ENCODE measurements at places on chromosomes 11 and 22.

DNA sequence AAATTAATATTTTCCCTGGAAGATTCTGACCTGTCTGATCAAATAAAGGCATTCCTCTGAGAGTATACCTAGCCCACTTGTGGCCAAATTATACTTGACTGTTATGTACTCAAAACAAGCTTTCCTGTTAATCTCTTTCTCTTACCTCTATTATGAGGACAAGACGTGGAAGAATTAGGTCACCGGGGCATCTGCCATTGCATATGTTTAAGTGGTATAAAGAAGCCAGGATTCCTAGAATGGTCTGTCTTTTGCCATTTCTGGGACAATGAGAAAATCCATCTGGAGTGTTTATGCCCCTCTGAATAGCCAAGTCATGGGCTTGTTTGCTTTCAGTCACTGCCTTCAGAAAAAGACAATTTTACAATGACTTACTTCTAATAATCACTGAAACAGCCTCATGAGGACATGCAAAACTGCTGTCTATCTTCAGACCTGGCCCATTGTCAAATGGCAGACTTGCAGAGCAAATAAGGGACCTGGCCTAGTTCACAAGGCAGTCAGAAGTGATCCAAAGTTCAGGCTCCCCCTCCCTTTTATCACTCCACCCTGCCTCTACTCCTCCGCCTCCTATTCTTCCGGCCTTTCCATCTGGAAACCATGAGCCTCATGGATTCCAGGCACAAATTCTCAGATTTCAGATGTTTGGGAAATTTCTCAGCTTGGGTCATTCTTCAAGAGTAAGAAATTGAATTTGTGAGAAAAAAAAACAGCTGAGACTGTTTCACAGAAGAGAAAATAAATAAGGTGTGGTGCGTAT is 128.1 kb upstream of the LDLRAD3 start:
- H3K27me3 ChIP-seq: no peaks in the 10 kb centered on the region
- H3K36me3 ChIP-seq: peaks cover 1% of the 10 kb centered on the region
- H3K4me3 ChIP-seq: no peak overlapping the region
- H3K4me1 ChIP-seq: no peaks in the 10 kb centered on the region
- DNase-seq: no peak
- no peak overlapping the region for H3K27ac ChIP-seq

GRCh38 chr11:102626676-102627075 is 1.5 kb upstream of the MMP20 start:
- H3K27me3 ChIP-seq: peaks cover 16% of the 10 kb centered on the region
- no peaks in the 10 kb centered on the region for H3K4me1 ChIP-seq
- H3K27ac ChIP-seq: no peak overlapping the region
- DNase-seq: no peak
- no peak overlapping the region for H3K4me3 ChIP-seq

GRCh38 chr11:15430381-15430780 is 315.7 kb downstream of the INSC start:
- no peak overlapping the region for H3K4me3 ChIP-seq
- H3K27me3 ChIP-seq: no peaks in the 10 kb centered on the region
- DNase-seq: no peak
- H3K27ac ChIP-seq: no peak overlapping the region

- no peaks in the 10 kb centered on the region for H3K36me3 ChIP-seq
- H3K4me1 ChIP-seq: peaks cover 10% of the 10 kb centered on the region
- no peak for DNase-seq
- H3K27ac ChIP-seq: no peak overlapping the region
Observed at GRCh38 chr11:95268391-95268790, 37.4 kb upstream of the SESN3 start.

- DNase-seq: no peak
- no peaks in the 10 kb centered on the region for H3K27me3 ChIP-seq
Observed at GRCh38 chr22:24091551-24092420, 80.7 kb downstream of the CABIN1 start.

GRCh38 chr11:128193615-128194014 is 393.7 kb downstream of the ETS1 start:
- H3K4me1 ChIP-seq: peaks cover 39% of the 10 kb centered on the region
- no peak for DNase-seq
- H3K27me3 ChIP-seq: peaks cover 3% of the 10 kb centered on the region
- no peak overlapping the region for H3K4me3 ChIP-seq

GRCh38 chr22:37801946-37802309 is 5.8 kb upstream of the GCAT start:
- no peak for DNase-seq
- peaks cover 30% of the 10 kb centered on the region for H3K4me1 ChIP-seq
- H3K4me3 ChIP-seq: peak overlapping the region; percentile 67
- H3K36me3 ChIP-seq: peaks cover 3% of the 10 kb centered on the region

DNA sequence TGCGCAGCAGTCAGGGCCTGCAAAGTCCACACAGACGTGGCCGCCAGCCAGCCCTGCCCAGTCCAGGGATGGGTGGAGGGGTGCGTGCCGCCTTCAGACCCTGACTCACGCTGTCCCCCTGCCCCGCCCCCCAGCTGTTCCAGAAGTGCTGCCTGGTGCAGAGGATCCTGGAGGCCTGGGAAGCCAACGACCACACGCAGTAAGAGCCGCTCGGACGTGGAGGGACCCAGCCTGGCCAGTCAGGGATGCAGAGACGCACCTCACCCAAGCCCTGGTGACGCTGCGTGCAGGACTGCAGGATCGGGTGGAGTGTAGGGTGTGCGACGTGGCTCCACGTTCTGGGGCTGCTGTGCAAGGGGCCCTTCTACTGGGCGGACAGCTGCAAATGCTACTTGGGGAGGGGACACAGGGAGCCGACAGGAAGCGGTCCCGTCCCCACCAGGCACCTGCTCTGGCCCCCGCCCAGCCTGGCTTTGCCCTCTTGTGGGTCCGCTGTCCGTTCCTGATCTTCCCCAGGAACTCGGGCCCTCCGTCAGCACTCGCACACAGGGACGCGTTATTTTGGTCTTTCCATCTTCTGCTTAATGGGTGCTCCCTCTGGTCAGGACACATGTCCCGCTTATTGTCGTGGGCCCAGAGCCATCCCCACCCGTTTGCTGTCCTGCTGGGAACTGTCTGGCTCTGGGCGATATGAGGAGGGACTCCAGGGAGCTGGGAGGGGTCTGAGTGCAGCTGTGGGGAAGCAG is 42.5 kb downstream of the SBF1 start:
- no peak for DNase-seq
- no peak overlapping the region for H3K27ac ChIP-seq
- H3K27me3 ChIP-seq: no peaks in the 10 kb centered on the region
- H3K4me3 ChIP-seq: no peak overlapping the region
- H3K4me1 ChIP-seq: no peaks in the 10 kb centered on the region

DNA sequence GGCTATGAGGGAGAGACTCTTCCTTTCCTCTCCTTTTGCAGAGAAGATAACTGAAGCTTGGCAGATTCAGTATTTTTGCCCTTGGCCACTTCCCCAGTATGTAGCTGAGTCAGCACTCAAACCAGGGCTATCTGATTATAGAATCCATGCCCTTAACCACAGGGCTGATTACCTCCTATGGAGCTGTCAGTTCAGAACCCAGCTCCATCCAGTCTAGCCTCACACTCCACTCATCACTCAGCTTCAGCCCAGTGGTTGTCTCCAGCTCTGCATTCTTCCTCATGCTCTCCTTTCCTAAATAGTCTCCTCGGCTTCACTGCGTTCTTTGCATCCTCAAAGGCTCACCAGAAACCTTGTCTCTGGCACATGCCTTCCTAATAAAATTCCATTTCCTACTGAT is 151.6 kb upstream of the BLID start:
- H3K36me3 ChIP-seq: no peaks in the 10 kb centered on the region
- no peak overlapping the region for H3K27ac ChIP-seq
- H3K4me1 ChIP-seq: no peaks in the 10 kb centered on the region
- DNase-seq: no peak
- H3K4me3 ChIP-seq: no peak overlapping the region
- H3K27me3 ChIP-seq: no peaks in the 10 kb centered on the region

- H3K27ac ChIP-seq: no peak within 1 kb of the TSS
- H3K4me1 ChIP-seq: no peaks in the 10 kb centered on the region
- H3K4me3 ChIP-seq: no peak within 1 kb of the TSS
- H3K27me3 ChIP-seq: peaks cover 30% of the 10 kb centered on the region
Observed at GRCh38 chr11:107711861-107712755, at the start of gene SLN. Gene SLN (minus strand): TSS chr11:107712056.

DNA sequence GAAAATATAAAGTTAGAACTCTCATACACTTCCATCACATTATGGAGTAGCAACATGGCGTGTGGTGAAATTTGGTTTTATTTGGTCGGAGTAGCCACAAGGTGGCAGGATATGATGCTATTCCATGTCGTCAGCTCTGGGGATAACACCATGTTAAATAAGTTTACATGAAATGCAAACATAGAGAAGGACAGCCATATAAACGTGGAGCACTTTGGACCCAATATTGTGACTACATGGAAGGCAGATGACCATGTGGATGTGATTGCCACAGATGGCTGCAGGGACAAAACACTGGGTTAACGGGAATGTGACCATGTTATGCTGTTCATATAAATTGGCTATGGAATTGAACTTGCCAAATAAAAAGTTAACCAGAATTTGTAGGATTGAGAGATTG is 21.0 kb downstream of the OR5M11 start:
- H3K27me3 ChIP-seq: no peaks in the 10 kb centered on the region
- no peaks in the 10 kb centered on the region for H3K36me3 ChIP-seq
- H3K4me3 ChIP-seq: no peak overlapping the region
- DNase-seq: no peak
- no peaks in the 10 kb centered on the region for H3K4me1 ChIP-seq

DNA sequence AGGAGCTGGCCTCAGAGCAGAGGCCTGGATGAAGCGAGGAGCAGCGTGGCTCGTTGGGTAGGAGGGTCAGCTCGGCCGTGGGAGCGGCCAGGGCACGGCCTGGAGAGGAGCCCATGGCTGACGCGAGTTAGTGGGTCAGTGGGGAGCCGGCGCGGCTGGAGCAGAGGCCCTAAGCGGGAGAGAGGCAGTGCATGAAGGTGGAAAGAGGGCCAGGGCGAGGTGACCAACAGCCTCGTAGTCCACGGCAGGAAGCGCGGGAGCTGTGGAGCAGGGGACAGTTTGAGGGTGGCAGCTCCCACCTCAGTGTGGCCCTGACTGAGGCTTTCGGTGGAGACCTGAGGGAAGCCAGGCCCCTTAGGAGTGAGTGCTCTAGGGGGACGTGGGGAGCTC is 24.1 kb downstream of the DCPS start:
- no peak for DNase-seq
- no peak overlapping the region for H3K4me3 ChIP-seq
- H3K4me1 ChIP-seq: peaks cover 5% of the 10 kb centered on the region
- H3K36me3 ChIP-seq: peaks cover 11% of the 10 kb centered on the region
- H3K27me3 ChIP-seq: no peaks in the 10 kb centered on the region

DNA sequence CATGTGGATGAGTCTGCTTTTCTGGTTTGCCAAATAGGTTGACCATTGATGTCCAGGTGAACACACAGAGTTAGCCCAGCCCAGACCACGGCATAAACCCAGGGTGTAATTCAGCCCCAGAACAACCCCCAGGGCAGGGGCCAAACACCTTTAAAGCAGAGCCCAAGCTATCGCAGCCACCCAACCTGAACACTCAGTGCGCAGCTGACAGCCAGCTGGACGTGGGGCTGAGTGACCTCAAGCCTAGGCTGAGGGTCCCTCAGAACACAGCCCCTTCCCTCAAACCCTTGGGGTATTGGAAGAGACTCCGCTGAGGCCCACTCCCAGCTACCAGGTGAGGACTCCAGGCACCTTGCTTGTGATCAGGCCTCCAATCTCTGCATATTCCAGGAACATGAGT is 161.5 kb upstream of the NECTIN1 start:
- no peak for DNase-seq
- peaks cover 3% of the 10 kb centered on the region for H3K27me3 ChIP-seq
- H3K4me3 ChIP-seq: no peak overlapping the region

DNA sequence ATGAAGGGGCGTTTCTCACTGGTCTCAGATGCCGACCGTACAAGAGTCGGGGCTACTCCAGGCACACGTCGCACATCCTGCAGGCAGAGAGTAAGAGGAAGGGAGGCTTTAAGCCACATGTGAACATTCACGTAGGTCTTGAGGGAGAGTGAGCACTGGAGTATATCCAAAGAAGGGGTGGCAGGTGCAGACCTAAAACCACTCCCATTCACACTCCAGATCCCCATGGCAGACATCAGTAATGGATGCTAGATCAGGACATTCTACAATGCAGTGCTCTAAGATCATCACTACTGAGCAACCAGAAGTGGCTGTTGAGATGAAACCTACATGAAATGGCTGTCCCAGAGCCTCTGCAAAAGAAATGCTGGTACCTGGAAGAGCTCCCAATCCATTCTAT is 39.0 kb downstream of the WT1 start:
- no peaks in the 10 kb centered on the region for H3K36me3 ChIP-seq
- no peak for DNase-seq
- H3K4me3 ChIP-seq: no peak overlapping the region
- H3K27me3 ChIP-seq: peaks cover 2% of the 10 kb centered on the region
- H3K4me1 ChIP-seq: no peaks in the 10 kb centered on the region
- no peak overlapping the region for H3K27ac ChIP-seq

GRCh38 chr11:121318848-121319834 is 26.6 kb downstream of the SC5D start:
- H3K4me1 ChIP-seq: peaks cover 30% of the 10 kb centered on the region
- no peak overlapping the region for H3K4me3 ChIP-seq
- no peaks in the 10 kb centered on the region for H3K36me3 ChIP-seq
- peak; percentile 57 for DNase-seq
- peak overlapping the region; percentile 34 for H3K27ac ChIP-seq

- H3K4me1 ChIP-seq: no peaks in the 10 kb centered on the region
- DNase-seq: no peak
- H3K27me3 ChIP-seq: peaks cover 2% of the 10 kb centered on the region
- H3K4me3 ChIP-seq: no peak overlapping the region
Observed at GRCh38 chr11:131579932-131580387, 209.5 kb downstream of the NTM start.

Data from activated CD4-positive, alpha-beta T cell treated with anti-CD3 and anti-CD28 coated beads, Interleukin-2, amount 10 ng/mL, durations not matched to agents 7 days and 5 days (primary cell).